ENCODE measurements at places on chromosomes 13 and 19.

- no peak for DNase-seq
Observed at GRCh38 chr19:7853770-7854128, 20.4 kb downstream of the PRR36 start.

GRCh38 chr13:109819874-109820273, 33.5 kb upstream of the IRS2 start:
- no peak for DNase-seq

DNA sequence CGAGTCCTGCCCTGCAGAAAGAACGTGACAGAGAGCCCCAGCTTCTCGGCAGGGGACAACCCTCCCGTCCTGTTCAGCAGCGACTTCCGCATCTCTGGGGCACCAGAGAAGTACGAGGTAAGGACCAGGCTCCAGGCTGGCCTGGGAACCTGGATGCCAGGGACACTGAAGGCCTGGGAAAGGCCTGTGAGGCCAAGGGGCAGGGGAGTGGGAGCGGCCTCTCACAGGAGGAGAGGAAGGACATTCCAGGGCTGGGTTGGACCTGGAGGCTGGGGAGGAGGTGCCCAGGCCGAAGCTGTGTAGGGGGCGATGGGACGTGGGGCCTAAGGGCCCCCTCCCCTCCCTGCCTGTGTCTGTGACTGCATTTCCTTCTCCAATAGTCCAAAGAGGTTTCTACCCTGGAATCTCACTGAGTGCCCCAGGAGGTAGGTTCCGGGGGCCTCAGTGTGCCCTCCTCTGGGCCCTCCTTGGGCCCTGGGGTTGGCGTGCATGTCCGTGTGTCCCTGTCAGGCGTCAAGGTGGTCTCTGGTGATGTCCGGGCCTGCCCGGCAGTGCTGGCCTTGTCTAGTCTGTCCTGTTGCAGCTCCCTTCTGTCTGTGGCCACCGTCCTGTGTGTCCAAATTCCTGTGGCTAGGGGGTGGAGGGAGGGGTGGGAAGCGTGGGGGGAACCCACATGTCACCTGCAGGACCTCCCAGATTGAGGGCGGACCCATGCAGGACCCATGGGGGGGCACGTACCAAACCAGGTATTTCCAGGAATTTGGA, 16.9 kb upstream of the CD22 start:
- DNase-seq, result no peak

DNA sequence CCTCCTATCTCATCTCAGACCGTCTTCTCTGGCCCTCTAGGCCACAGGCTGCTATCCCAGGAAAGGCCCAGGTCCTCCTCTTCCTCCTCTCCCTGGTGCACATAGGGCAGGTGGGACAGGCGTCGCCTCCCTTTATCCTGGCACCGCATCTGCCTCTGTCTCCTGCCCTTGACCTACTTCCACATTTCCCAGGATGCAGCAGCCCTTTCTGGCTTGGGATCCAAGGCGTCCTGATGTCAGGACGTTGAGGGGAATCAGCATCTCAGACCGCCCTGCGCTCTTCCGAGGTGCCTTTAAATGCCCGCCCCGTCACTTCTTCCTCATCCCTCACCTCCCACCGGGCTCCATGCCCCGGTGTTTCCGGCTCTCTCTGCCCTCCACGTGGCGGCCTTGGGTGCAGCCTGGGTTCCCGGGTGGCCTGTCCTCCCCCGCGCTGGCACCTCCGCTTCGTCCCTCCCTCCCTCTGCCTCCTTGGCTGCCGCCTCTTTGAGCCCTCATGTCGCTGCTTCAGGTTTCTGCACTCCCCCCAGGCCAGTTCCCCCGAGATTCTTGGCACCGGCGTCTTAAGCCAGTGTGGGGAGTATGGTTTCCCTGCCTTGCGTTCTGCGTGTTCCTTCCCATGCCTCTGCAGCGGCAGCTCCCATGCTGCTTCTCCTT, 66.3 kb downstream of the KDM4B start:
- no peak for DNase-seq

- peak; percentile 26 for DNase-seq
Observed at GRCh38 chr19:5154129-5154798, 185.4 kb downstream of the KDM4B start.

DNA sequence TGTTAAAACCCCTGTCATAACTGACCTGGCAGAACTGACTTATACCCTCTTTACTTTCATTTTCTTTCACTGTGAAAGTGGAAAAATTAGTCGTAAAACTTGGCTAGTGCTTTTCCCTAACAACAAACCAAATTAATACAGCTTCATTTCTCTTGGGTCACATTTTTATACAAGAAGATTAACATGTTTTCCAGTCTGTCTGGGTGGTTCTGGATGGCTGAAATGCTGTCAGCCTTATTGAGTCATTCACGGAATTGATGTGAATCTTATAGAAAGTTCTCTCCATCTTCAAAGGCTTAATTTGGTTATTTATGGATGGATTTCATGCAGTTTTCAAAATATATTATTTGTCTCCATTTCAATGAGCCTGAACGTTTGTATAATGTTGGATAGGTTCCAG, 440.0 kb downstream of the KCTD12 start:
- DNase-seq, result no peak

- DNase-seq, result no peak
Observed at GRCh38 chr19:38250821-38251563, 5.2 kb downstream of the PPP1R14A start.

- no peak for DNase-seq
Observed at GRCh38 chr13:73334445-73334844, 275.6 kb downstream of the KLF5 start.

Measured in activated CD4-positive, alpha-beta T cell treated with anti-CD3 and anti-CD28 coated beads, Interleukin-2, amount 50 U/mL, for 4 hours (primary cell).